ENCODE measurements at places on chromosomes 5 and 9.

DNA sequence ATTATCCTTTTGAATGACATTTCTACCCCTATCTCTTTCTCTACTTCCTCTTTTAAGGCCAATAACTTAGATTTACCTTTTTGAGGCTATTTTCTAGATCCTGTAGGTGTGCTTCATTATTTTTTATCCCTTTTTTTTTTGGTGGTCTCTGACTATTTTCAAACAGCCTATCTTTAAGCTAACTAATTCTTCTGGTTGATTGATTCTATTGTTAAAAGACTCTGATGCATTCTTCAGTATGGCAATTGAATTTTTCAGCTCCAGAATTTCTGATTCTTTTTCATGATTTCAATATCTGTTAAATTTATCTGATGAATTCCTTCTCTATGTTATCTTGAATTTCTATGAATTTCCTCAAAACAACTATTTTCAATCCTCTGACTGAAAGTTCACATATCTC lies 7.4 kb upstream of the SLC36A3 start:
- DNase-seq: no peak

GRCh38 chr5:39100851-39101396 lies 26.7 kb upstream of the RICTOR start:
- DNase-seq: no peak

GRCh38 chr5:115798252-115798651 lies 18.2 kb downstream of the CDO1 start:
- no peak for DNase-seq

GRCh38 chr5:33557605-33558004 lies 116.8 kb downstream of the TARS1 start:
- DNase-seq: no peak

DNA sequence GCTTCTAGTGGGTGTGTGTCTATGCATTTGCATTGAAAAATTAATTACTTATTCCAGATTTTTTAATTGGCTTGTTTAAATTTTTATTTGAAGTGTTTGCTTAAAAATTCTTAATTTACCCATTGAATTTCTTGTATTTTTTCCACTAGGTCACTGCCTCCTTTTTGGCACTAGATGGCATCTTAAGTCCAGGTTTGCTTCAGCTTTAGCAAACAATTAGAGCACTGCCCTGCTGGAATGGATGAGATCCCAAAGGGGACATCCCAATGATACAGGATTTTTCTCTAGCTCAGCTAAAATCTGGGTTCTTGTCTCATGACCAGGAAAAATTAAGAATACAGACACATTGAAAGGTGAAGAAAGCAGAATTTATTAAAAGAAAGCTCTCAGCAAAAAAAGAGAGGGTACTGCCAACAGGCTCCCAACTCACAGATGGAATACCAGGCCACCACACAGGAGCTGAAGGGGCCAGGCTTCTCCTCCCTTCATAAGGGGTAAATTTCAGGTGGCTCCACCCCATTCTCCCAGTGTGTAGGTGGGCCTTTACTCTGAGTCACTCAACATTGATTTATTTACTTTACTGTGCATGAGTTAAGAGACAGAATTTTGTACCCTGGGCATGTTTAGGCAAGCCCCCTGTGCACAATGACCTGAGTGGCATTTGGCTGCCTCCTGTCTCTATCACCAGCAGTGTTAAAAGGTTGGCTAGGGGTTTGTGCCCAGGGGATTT lies 532.4 kb downstream of the ANXA1 start:
- DNase-seq: no peak

DNA sequence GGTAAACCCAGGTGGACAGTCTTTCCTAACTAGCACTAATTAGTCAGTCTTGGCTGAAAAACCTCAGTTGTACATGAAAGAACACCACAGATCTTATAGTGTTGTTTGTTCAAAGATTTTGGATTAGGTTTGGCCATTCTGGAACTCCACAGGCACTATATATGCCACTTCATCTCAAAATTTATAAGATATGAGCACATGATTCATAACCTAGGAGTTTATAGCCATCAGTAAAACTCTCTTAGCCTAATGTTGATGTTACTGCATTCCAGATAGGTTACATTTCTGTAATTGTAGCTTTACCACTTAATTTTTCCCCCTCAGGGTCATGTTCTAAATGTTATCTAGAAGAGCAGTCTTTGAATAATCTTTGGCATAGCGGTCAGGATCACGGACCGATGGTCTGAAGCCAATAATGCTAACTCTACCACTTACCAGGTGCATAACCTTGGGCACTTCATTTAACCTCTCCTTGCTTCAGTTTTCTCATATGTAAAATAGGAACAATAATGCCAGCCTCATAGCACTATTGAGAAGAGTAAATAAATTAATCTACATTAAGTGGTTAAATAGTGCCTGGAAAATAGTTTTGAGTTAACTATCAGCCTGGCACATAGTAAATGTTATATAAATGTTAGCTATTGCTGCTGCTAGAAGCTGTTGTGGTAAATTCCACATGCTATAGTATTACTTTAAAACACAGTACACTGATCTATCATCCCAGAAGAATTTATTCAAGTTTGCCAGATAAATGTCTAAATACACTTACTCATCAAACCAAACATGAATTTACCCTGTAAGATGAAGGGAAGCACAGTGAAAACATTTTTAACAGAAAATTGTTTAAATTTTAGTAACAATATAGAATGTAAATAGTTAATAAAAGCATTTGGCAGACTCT lies 743.9 kb downstream of the NR2F1-AS1 start:
- DNase-seq: no peak

Measured in pulmonary artery endothelial cell (primary cell).